ENCODE measurements at places on chromosomes 12 and 14.

- no peak for DNase-seq
Observed at GRCh38 chr12:3417113-3417512, 73.9 kb upstream of the PRMT8 start.

GRCh38 chr14:103867523-103867953 lies 20.2 kb upstream of the PPP1R13B start:
- no peak for DNase-seq

- DNase-seq: no peak
Observed at GRCh38 chr14:22807432-22808087, 7.7 kb downstream of the SLC7A7 start.

GRCh38 chr12:110921262-110921661 lies 883 bp upstream of the MYL2 start:
- no peak for DNase-seq

GRCh38 chr12:2372178-2372577 lies 319.4 kb downstream of the CACNA1C start:
- DNase-seq: no peak

GRCh38 chr12:58950739-58951100 lies 30.4 kb upstream of the LRIG3 start:
- no peak for DNase-seq

GRCh38 chr12:78933014-78933413 lies 68.4 kb downstream of the SYT1 start:
- no peak for DNase-seq

DNA sequence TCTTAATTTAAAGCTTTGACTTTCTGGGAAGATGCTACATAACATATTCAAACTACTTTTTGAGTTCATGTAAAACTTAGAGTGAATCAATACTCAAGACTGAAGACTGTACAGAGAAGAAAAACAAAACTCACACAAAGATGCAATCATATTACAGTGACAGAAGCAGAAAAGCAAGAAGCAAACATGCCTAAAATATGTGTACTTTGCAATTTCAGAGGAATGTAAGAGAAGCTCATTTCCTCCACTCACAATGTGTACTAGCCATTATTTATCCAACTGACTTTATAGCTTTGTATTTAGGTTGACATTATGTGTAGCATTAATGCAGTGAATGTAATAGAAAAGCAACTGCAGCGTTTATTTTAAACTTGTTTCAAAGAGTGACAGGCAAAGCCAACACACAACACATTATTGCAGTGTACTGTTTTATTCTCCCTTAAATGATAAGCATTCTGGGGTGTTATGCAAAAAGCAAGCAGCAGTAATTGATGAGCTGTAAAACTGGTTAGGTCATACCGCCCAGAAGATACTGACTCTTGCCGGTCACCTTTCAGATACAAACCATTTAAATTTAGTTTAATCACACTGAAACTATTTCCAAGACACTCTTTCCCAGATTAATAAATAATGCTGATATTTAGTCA lies 88.2 kb upstream of the PAWR start:
- DNase-seq: no peak

DNA sequence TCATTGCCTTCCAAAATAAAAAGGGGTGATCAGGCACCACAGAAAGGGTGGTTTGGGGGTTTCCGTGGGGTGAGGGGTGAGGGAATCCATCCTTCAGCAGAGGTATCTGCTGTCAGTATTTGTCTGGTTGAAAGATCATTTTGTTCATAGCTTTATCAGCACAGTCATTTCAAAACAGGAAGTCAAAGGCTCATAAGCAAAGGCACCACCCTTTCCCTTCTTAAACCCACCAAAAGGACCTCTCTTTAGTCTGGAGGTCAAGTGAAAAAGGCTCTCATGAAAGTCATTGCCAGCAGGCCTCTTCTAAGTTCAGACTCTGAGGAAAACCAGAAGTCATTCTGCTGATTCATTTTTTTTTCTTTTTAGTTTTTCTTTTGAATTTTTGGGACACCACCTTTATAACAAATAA lies 6.2 kb downstream of the CHST11 start:
- DNase-seq: peak; percentile 43

GRCh38 chr12:78556651-78557050 lies 307.9 kb upstream of the SYT1 start:
- DNase-seq: no peak

- DNase-seq: no peak
Observed at GRCh38 chr12:113189361-113189760, 3.8 kb downstream of the RITA1 start.

DNA sequence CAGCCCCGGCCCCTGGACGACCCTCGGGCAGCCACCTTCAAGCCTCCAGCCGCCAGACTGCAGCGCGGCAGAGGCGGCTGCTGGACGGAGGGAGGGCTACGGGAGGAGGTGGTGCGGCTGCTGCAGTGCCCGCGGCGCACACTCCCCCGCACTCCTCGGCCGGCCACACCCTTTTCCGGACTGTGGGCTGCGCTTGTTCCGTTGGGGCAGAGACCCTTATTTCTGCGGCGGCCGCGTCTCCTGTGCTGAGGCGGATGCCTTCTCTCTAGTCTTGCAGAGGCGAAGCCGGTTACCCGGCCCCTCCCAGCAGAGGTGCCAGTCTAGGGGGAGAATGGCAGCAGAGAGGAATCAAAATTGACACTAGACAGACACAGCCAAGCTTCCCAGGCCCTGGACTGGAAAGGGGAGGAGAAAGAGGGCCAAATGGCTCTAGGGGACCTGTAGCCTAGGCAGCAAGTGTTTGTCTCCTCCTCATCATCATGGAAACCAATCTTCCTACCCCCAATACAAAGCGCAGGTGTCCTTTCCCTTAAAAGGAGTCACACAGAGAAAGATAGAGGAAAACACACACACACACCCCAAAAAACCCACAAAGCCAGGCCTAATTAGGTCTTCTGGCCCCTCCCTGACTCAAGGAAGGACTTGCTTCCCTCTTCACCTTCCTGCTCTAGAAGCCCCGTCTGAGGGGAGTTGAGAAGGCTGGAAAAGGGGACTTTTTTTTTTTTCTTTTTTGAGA lies 1.3 kb downstream of the ESYT1 start:
- DNase-seq: peak; percentile 71

DNA sequence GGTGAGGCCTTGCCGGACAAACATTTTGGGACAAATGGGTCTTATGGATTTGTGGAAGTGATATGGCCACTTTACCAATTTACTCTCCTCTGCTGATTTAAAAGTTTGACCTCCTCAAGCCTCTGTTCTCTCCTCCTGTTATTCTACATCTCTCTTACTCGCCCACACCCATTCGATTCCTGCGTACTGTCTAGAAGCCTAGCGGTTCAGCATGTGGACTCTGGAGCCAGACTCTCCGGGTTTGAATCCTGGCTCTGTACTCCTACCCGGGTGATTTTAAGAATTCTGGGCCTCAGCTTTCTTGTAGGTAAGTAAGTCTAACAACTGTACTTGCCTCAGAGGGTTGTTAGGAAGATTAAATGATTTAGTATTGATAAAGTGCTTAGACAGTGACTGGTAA lies 168.6 kb upstream of the IFNG-AS1 start:
- DNase-seq: no peak

DNA sequence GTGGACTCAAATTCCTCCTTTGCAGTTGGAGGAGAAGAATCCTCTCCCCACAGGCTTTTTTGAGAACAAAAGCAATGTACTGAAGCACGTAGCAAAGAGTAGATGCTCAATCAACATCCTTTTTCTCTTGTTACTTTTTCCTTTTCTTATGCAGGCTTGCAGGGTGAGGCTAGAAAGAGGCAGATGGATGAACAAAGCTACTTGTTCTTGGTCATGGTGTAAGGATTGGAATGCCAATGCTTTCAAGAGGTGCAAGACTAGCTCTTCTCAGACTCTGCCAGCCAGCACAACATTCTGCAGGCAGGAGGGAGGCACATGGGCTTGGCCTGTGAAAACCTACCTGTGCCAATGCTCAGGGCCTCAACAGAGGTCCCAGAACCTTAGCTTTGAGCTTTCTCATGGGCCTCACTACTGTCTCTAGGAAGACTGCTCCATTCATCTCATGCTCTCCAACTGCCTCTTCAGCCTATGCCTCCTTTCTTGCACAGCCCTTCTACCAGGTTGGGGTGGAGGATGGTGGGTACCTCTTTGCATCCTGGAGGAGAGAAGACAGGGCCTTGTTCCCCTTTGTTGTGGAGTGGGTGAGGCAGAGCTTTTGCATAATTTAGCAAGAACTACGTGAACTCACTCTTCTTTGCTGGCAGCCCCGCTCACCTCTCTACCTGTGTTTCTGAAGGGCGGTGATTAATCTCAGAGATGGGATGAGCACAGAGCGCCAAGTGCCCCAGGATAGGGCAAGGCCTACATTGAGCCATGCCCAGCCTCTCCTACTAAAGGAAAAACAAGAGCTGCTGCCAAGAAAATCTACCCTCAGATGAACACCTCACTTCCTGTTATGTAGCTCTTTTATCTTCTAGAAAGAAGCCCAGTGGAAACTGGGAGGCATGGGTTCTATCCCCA lies 1119.7 kb downstream of the VRK1 start:
- no peak for DNase-seq

DNA sequence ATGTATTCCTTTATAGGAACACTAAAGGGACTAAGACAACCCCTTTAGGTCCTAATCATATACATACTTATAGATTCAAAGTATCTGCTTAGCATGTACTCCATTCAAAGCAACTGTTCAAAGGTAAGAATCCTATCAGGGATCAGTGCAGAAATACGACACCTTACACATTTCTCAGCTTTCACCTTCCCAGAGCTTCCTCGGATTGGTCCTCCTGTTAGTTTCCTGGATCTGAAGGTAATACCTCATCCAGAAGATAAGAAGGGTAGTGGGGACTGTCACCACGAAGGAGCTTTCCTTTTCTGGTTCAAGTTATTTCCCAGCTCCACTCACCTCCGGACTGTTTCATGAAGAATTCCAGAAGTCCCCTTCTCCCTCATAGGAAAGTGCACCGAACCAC lies 38.0 kb downstream of the RCOR1 start:
- no peak for DNase-seq

DNA sequence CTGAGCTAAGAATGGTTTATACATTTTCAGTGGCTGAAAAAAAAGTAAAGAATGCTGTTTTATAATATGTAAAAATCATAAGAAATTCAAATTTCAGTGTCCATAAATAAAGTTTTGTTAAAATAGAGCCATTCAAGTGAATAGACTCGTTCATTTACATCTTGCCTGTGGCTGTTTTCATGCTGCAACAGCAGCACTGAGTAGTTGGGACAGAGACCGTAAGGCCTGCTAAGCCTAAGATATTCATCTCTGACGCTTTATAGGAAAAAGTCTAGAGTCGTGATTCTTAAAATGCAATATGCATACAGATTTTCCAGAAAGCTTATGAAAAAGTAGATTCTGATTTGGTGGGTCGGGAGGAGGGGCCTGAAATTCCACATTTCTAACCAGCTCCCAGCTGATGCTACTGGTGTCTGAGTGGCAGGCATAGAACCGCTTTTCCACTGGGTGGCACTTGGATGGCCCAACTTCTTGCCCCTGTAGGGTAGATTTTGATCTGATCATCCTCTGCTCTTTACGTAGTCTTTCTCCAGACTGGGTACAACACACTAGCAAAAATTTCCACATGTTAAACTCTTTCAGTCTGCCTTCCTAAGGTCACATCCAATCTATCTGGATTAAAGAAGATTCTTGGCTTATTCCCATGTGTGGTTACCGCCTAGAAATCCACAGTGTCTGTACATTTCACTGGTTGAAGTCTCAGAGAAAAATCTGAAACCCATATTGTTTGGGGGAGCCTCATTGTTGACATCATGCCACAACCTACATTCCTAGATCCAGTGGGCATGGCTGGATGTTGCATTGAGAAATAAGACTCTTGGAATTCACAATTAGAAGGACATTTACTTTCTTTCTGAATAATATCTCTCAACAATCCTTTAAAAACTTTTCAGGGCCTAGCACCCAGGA lies 151.2 kb downstream of the C12orf75 start:
- no peak for DNase-seq

DNA sequence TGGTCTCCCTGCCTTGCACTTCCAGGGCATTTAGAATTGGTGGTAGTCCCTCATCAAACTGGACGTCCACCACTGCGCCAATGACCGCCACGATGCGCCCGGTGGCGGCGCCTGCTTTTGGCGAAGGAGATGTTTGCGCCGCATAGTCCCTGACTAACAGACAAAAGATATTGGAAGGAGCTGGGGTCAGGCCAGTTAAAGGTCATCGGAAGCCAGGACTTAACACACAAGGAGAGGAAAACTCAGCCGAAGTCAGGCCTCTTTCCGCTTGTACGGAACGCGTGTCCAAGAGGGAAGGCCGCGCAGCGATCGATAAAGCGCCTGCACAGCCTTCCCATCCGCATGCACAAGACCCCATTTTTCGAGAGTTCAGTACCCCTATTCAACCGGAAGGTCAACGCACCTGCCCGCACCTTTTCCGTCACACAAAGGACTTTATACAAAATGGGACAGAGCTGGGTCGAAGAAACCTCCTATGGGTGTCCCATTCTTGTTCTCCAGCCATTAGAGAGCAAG lies 525 bp downstream of the ATP5F1B start:
- DNase-seq: no peak

GRCh38 chr14:61460718-61461611 lies 139.6 kb downstream of the PRKCH start:
- no peak for DNase-seq

- DNase-seq: no peak
Observed at GRCh38 chr14:106850913-106851825, 1324.8 kb downstream of the TMEM121 start.

DNA sequence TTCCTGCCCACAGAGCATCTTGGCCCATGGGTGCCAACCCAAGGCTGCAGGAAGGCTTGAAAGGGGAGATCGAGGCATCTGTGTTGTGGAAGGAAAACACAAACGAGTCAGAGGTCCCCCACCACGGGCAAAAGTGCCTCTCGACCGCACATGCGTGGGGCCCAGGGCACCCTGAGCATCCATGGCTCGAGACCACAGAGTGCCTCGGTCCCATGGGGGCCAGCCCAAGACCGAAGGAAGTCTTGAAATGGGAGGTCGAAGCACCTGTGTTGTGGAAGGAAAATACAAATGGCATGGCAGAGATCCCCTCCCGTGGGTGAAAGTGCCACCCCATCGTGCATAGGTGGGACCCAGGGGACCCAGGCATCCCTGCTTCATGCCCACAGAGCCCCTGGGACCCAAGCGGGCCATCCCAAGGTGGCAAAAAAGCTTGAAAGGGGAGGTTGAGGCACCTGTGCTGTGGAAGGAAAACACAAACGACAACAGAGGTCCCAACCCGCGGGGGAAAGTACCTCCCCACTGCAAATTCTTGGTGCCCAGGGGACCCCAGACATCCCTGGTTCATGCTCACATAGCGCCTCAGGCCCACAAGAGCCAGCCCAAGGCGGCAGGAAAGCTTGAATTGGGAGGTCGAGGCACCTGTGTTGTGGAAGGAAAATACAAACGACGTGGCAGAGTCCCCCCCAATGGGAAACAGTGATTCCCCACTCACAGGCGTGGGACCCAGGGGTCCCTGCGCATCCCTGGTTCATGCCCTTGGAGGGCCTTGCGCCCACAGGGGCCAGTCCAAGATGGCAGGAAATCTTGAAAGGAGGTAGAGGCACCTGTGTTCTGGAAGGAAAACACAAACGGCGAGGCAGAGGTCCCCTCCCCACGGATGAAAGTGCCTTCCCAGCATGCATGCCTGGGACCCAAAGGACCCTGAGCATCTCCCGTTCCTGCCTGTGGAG lies 373.0 kb downstream of the ALG10 start:
- DNase-seq: peak; percentile 1

DNA sequence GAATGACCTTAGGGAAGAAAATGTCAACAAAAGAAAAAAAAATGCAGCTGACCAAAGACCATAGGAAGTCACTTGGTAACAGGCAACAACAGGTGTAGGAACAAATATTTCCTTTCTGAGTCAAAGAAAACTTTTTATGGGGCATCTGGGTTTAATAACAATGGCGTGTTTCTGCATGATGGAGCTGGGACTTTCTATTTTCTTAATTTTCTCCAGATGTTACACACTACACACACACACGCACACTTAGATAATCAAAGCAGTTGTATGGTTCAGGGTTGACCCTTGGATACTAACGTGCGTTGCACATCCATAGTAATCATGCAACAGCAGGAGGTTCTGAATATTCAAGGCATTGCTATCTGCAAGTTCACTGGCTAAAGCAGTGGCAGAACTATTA lies 47.9 kb upstream of the NTF3 start:
- no peak for DNase-seq
